Glomerular endothelial cell (primary cell): ENCODE measurements at places on chromosomes 1 and 21. TPM values are rescaled to one million over a fixed set of nuclear protein-coding genes. Genes with fewer than 3 reads are reported as not detected.

Gene CLDN19
- not detected in 2 replicates for total RNA-seq

Gene GIPC2
- 0.15 and 2.0 TPM in 2 replicates for total RNA-seq

Gene AIM2
- not detected in 2 replicates for total RNA-seq

Gene CYB5RL
- total RNA-seq = 3.3 and 4.7 TPM in 2 replicates

Gene TMEM82
- total RNA-seq = not detected in 2 replicates

Gene CDK18
- total RNA-seq = 0.18 and 9.7 TPM in 2 replicates

Gene C4BPA
- not detected in 2 replicates for total RNA-seq

Gene C1orf185
- not detected in 2 replicates for total RNA-seq

Gene VWA5B1
- total RNA-seq = not detected in 2 replicates

Gene PDE9A
- 0.19 and 0.41 TPM in 2 replicates for total RNA-seq

Gene PLA2G2A
- total RNA-seq = not detected in 2 replicates

Gene F13B
- not detected in 2 replicates for total RNA-seq

Gene ANKRD34A
- total RNA-seq = 0.35 and 0.44 TPM in 2 replicates

Gene CCDC27
- total RNA-seq = not detected in 2 replicates

Gene TNFRSF1B
- 11.0 and 31.9 TPM in 2 replicates for total RNA-seq

Gene OLFML2B
- 0.53 and 3.4 TPM in 2 replicates for total RNA-seq

Gene LRRC40
- 18.3 and 20.9 TPM in 2 replicates for total RNA-seq

Gene LCE1F
- not detected in 2 replicates for total RNA-seq

Gene KRTAP13-2
- not detected in 2 replicates for total RNA-seq

Gene MIXL1
- 0.10 and 1.6 TPM in 2 replicates for total RNA-seq

Gene ATP5PB
- total RNA-seq = 166 and 223 TPM in 2 replicates
